ENCODE measurements at places on chromosomes 11 and 22.

- peaks cover 61% of the 10 kb centered on the region for H3K36me3 ChIP-seq
- peak overlapping the region; percentile 99 for H3K4me3 ChIP-seq
- peaks cover 27% of the 10 kb centered on the region for H3K4me1 ChIP-seq
These were observed 1.4 kb upstream of the MTA2 start for GRCh38 chr11:62603072-62603408.

- H3K4me3 ChIP-seq = no peak overlapping the region
- H3K4me1 ChIP-seq = no peaks in the 10 kb centered on the region
- H3K27ac ChIP-seq = no peak overlapping the region
- H3K36me3 ChIP-seq = no peaks in the 10 kb centered on the region
- DNase-seq = no peak
These were observed 42.0 kb upstream of the TENM4 start for GRCh38 chr11:79482800-79483199.

DNA sequence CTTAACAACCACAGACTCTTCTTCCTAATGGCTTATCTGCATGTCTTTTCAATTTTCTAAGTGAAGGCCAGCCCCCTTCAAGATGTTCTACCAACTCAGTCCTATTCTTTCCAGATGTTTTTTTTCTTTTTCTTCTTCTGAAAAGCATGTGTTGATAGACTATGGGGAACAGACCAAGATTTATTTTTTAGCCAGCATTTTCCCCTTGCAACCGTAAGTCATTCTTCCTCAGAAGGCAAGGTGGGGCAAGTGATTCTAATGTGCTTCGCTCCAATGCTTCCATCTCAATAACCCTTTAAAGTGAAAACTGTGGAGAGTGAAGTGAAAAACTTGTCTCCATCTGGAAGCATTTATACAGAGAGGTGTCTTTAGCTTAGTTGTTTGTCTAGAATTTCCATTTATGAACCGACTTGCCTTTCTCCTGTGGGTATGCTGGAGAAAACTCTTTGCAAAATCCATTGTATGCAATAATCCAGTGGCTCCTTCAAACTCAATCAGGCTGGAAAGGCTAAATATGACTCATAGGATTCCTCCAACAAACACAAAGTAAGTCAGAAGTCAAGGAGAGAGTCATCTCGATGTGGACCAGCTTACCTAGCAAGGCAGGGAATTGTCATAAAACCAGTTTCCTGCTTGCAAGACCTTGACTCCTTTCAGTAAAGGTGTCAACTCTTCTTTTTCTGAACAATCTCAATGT, 83.7 kb downstream of the MAML2 start:
- DNase-seq = no peak
- no peaks in the 10 kb centered on the region for H3K4me1 ChIP-seq
- H3K27me3 ChIP-seq = no peaks in the 10 kb centered on the region
- H3K4me3 ChIP-seq = no peak overlapping the region
- H3K27ac ChIP-seq = peak overlapping the region; percentile 10

DNA sequence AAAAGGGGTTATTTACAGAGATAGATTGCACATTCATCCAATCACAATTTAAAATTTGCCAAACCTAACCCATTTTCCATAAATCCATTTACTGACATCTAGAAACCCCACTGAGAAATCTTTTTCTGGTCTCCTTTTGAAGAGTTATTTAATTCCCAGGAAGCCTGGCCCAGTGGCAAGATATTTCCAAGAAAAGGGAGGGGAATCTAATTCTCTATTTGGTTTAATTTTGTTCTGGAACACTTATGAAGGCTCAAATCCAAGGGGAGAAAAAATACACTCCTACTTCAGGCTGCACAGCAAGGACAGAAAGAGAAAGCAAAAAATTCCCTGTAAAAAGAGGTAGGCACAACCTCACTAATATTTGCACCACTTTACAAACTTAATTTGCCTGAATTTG, 88.2 kb upstream of the LDLRAD3 start:
- H3K27ac ChIP-seq = no peak overlapping the region
- H3K4me3 ChIP-seq = no peak overlapping the region
- no peaks in the 10 kb centered on the region for H3K27me3 ChIP-seq
- DNase-seq = no peak
- H3K4me1 ChIP-seq = no peaks in the 10 kb centered on the region
- no peaks in the 10 kb centered on the region for H3K36me3 ChIP-seq

- DNase-seq = no peak
- H3K36me3 ChIP-seq = no peaks in the 10 kb centered on the region
- H3K4me3 ChIP-seq = no peak overlapping the region
- no peak overlapping the region for H3K27ac ChIP-seq
- H3K27me3 ChIP-seq = peaks cover 46% of the 10 kb centered on the region
These were observed 16.8 kb downstream of the POU2F3 start for GRCh38 chr11:120256779-120257178.

DNA sequence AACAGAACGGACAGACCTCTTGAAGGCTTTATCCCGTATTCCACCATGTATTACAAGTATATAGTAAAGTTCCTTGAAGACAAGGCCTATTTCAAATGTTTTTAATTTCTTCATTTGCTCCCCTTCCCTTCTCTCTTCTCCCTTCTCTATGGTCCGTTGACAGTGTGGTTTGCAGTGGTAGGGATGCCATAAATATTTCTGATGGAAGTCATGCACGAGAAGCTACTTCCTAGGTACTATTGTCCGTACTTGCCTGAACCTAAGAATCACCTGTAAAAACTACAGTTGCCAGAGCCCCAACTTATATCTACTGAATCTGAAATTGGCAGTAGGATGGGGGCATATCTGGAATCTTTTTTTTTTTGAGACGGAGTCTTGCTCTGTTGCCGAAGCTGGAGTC, 2.8 kb downstream of the PISD start:
- no peaks in the 10 kb centered on the region for H3K27me3 ChIP-seq
- DNase-seq = no peak
- H3K4me1 ChIP-seq = peaks cover 8% of the 10 kb centered on the region
- no peak overlapping the region for H3K4me3 ChIP-seq
- H3K27ac ChIP-seq = no peak overlapping the region
- peaks cover 4% of the 10 kb centered on the region for H3K36me3 ChIP-seq

DNA sequence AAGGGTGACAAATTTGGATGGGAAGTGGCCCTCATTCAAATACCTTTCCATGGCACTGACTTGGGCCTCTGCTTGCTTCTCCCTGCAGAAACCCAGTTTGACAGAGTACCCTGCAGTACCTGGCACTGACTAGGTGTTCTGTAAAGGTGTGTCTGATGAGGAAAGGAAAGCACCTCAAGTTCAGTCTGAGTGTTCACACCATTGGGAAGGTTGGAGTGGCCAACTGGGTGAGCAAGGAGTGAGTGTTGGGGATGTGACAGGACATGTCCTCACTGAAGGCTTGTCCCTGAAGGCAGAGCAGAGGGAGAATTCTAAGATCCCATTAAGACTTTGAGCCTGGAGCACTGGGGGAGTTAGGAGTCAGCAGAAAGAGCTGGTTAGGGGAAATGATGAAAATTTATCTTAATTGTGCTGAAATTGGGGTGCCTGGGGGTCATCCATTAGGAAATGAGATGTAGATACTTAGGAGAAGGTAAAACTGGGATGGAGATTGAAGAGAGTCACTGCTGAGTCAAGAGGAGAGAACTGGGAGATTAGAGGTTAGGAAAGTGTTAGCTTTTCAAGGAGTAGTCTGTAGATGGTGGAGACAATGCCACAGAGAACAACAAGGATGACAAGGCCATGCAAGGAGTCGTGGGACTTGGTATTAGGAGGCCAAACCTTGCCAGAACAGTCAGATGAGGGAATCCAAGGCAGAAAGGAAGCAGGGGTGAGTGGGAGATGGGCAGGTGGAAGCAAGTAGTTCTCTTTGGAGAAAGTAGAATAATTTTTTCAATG, 6.1 kb downstream of the SREBF2 start:
- peaks cover 27% of the 10 kb centered on the region for H3K4me1 ChIP-seq
- no peak overlapping the region for H3K4me3 ChIP-seq
- DNase-seq = no peak
- no peaks in the 10 kb centered on the region for H3K36me3 ChIP-seq
- no peak overlapping the region for H3K27ac ChIP-seq
- no peaks in the 10 kb centered on the region for H3K27me3 ChIP-seq

DNA sequence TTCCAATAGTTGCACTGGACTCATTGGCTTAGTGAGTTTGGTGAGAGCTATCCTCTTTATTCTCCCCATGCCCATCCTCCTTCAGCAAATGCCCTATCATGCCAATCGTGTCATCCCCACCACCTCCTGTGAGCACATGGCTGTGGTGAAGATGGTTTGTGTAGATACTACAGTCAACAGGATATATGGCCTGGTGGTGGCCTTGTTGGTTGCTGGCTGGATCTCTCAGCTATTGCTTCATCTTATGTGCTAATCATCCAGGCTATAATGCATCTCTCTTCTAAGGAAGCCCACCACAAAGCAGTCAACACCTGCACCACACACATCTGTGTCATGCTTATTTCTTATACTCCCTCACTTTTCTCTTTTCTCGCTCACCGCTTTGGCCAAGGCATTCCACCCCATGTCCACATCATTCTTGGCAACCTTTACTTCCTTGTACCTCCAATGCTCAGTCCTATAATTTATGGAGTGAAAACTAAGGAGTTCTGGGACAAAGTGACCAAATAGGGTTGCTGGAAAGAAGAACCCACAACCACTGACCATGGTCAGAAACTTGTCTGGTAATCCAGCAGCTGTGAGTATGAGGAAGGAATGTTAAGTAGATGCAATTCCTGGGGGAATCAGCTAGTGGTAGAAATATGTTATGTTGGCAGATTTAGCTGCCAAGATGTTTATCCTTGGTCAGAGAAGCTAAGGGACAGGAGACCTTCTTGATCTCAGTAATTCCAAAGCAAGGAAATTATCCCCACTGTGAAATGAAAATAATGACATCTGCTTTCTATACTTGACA, 16.3 kb upstream of the OR56B1 start:
- no peak overlapping the region for H3K27ac ChIP-seq
- no peaks in the 10 kb centered on the region for H3K27me3 ChIP-seq
- no peaks in the 10 kb centered on the region for H3K4me1 ChIP-seq

All from heart left ventricle (tissue), 16 donors.